ENCODE measurements at places on chromosomes 7 and 10.

DNA sequence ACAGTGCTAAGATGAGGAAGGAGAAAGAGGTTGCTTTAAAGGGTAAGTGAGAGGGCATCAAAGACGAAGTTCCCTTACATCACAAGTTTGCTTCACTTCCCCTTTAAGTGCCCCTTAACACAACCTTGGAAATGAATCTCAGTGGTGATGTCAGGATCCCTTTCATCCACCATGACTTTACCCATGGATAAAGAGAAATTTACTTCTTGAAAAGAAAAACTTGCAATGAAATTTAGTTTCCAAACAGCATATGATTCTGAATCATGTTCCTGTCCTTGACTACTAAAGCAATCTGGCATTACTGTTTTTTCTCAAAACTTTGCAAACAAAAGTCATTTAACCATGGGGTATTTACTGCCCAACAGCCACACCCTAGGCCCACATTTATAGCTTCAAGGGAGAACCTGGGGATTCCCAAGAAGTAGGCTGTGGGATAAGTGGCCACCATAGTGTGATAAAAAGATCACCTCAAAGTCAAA is 135.9 kb downstream of the ITGB8 start:
- DNase-seq, result no peak

DNA sequence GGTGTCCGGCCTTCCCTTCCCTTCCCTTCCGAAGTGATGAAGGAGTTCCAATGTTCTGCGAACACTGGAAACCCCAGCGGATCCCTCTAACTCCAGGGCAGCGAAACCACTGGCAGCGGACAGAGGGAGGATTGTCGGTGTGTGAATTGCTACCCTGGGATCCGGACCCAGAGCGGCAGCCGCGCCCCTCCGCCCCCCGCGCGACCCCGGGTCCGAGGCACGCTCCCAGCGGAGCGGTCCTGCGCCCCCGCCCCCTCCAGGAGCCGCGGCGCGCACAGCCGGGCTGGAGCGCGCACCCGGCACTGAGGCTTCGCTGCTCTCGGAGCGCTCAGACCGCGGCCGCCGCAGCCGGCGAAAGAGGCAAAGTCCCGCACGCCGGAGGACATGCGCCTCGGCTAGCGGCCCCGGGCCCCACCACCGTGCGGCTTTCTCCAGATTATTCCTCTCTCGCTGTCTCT is at the start of gene PTPRZ1:
Gene PTPRZ1 (plus strand): TSS at position 331 of the 458 bp plus-strand sequence. CDS start 339 bp downstream, outside the sequence.
- DNase-seq, result peak; percentile 3

DNA sequence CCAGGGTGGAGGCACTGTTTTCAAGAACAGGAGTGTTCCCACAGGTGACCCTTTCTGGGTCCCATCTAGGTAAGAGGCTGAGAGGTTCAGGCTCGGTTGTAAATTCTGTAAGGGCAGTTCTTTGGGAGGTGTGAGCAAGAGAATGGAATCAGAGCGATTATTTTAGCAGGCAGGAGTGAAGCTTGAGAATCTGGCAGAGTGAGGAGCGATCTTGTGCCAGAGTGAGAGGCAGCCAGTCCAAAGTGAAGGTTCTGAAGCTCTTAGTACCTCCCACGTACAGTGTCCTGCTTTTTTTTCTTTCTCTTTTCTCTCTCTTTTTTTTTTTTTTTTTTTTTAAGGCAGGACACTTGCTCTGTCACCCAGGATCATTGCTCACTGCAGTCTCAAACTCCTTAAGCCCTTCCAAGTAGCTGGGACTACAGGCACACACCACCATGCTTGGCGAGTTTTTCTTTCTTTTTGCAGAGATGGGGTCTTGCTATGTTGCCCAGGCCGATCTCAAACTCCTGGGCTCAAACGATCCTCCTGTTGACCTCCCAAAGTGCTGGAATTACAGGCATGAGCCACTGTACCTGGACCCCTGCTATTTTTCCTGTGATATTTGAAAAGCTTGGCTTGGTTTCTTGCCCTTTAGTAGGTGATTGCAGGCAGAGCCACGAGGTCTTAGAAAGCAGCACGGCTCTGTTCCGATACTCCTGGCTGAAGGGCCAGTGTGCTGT is 10.9 kb downstream of the POR start:
- DNase-seq, result no peak

DNA sequence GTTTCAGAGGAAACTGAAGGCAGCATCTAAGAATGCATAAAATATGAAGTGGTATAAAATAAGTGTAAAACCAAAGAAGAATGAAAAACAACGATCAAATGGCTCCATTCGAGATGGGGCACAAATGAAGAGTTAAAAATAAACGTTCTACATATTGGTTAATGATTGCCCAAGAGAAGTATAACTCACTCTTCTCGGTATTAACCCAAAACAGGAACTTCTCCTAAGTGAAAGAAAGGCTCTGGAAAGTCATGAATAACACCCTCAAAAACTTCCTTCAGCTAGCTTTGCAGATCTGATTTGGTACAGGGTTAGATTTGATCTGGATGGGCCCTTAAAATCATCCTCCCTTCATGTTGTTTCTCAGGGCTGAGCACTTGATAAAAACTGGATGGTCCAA is 94.3 kb upstream of the ADO start:
- no peak for DNase-seq

- DNase-seq, result no peak
These were observed 11.3 kb downstream of the COL26A1 start for GRCh38 chr7:101373812-101374614.

DNA sequence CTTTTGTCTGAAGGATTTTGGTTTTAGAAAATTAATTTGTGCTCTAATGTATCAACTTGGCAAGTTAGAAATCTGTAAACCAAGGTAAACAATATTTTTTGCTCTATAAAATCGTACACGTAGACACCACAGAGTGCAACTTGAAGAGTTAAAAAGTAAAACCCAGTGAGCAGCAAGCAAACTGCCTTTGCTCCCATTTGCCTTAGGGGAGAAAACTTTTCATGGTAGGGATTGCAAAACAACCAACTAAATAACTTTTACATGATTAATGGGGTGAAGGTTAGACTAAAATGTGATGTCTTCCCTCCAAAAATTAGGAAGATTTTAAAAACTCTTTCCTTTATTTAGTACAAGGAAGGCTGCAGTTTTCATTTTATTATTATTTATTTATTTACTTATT is 224.2 kb upstream of the LYZL1 start:
- DNase-seq, result no peak

GRCh38 chr10:71623098-71623985 is 96.2 kb downstream of the C10orf105 start:
- no peak for DNase-seq

DNA sequence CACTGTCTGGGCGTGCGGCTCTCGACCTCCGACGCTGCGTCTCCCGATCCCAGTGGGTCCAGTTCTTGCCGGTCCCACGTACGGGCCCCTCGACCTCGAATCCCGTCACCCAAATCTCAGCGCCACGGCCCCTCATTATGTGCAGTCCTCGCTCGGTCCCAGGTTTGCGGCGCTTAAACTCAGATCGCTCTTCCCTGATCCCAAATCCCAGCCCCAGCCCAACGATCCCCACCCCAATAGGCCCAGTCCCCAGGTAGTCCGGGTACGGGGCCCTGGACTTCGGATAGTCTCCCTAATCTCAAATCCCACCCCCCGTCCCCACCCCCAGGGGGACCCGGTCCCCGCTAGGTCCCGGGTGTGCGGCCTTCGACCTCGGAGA is 666 bp downstream of the HNRNPF start:
- DNase-seq, result no peak

DNA sequence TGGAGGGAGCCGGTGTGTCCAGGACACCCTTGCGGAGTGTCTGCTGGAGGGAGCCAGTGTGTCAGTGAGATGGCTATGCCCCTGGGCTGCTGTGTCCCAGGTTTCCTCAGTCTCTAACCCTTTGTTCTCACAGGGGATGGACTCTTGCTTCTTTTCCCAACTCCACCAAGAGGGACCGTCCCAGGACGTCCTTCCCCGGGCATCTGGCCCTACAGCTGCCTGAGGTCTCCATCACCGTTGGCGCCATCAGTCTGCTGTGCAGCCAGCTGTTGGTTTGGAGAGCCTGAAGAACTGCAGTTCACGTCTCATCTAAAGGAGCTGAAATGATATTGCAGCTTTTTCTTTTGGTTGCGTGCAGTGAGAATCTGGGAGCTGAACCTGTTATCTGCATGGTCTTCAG is 136.2 kb downstream of the VIPR2 start:
- no peak for DNase-seq

DNA sequence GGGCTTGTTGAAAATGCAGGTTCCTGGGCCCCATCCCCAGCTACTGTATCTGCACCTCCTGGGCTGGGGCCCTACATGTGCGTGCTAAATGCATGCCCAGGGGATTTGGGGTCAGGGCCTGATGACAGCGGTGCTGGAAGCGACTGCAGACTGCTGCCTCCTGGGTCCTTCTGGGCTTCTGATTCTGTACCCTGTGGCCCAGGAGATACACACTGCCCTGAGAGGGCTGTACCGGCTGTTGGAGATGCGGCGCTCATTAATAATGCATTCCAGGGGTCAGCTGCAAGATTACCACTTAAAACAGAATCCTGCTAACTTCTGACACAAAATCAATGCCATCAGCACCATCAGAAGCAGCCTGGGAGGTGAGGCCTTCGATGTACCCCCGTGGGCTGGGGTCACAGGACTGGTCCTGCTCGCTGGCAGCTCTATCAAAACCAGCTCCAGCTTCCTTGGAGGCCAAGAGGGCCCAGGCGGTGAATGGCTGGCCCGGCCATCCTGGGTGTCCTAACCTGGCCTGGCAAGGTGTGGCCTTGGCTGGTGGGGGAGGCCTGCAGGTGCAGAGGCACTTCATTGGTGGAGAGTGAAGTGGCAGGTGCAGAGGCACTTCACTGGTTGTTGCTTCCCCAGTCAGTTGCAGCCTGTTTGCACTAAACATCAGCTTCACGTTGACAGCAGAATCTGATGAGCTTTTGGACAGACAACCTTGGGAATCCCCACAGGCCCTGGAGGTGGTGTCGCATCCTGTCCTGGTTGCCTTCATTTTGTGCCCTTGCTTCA is 79.2 kb downstream of the GLRX3 start:
- no peak for DNase-seq

DNA sequence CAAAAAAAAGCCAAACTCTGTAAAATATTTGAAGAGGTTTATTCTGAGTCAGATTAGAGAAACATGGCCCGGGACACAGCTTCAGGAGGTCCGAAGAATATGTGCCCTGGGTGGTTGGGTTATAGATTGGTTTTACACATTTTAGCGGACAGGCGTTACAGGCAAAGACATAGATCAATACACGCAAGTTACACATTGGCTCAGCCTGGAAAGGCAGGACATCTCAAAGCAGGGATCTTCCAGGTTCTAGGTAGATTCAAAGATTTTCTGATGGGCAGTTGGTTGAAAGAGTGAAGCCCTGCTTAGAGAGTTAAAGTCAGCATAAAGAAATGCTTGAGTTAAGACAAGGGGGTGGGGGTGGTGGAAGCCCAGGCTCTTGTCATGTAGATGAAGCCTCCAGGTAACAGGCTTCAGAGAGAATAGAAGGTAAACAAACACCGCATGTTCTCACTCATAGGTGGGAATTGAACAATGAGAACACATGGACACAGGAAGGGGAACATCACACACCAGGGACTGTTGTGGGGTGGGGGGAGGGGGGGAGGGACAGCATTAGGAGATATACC is 464.3 kb upstream of the ADARB2 start:
- no peak for DNase-seq

DNA sequence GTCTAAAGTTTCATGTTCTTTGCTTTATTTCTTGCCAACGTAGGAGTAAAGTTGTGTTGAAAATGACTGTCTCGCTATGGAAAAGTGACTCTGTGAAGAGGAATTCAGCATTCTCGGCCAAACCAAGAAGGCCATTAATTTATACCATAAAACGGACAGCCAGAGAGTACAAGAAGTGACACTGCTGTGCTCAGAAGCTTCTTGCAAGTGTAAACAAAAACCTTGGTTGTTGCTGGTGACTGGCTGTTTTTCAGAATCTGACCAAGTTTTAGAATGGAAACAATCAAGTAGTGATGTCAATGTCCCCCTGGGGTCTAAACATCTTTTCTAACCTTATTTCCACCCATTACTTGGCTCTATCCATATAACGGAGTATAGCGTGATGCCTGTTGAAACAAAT is 201.9 kb downstream of the INHBA start:
- DNase-seq, result no peak

GRCh38 chr7:106128836-106129235 is 16.7 kb upstream of the SYPL1 start:
- DNase-seq, result no peak

- DNase-seq, result no peak
These were observed 35.9 kb upstream of the WIPF3 start for GRCh38 chr7:29770371-29770770.
